AG08395 (cell line): ENCODE measurements at places on chromosomes 4 and X.

DNA sequence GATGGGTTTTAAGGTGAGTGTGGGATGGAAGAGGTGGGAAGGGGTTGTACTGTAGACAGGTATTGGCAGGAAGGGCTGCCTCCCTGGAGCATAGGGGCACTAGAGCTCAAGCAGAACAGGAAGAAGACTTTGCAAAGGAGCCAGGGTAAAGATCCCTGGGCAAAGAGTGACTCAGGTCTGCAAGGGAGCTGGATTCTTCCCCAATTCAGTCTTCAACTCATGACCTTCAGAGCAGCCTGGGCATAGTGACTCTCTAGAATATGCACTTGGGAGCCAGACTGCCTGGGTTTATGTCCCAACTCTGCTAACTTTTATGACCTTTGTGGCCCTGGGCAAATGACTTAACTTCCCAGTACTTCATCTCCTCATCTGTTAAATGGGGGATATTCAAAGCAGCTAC lies 4.0 kb downstream of the LONRF3 start:
- no peak for DNase-seq

GRCh38 chr4:110163327-110164069 lies 34.9 kb downstream of the ELOVL6 start:
- DNase-seq, result peak; percentile 65

- DNase-seq, result no peak
Measured at GRCh38 chr4:20268028-20268427, 16.3 kb downstream of the SLIT2 start.

DNA sequence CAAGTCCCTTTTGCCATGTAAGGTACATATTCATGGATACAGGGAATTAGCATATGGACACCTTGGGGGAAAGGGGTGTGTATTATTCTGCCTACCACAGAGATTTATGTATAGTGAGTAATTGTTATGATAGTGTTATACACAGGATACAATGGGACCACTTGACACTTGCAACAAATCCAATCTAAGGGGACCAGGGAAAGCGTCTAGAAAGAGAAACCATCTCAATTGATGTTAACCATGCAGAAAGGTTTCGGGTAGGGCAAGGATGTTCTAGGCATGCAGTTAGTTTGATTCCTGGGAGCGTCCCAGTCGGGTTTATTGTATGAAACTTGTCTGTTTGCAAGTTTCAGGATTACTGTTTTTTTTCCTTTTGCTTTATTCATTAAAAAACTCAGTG lies 34.2 kb downstream of the MMRN1 start:
- no peak for DNase-seq

GRCh38 chr4:145907390-145907789 lies 31.2 kb downstream of the ZNF827 start:
- DNase-seq, result peak; percentile 20

GRCh38 chrX:10050481-10050880 lies 83.3 kb downstream of the CLDN34 start:
- no peak for DNase-seq

- DNase-seq, result no peak
Measured at GRCh38 chrX:2526390-2526789, 25.6 kb upstream of the DHRSX start.

GRCh38 chrX:55867708-55868107 lies 150.2 kb downstream of the RRAGB start:
- no peak for DNase-seq
